ENCODE measurements at places on chromosomes 6 and 20.

- no peak for DNase-seq
Measured at GRCh38 chr6:111984081-111984480, 69.8 kb upstream of the CCN6 start.

GRCh38 chr6:26327450-26328264 is 37.3 kb upstream of the BTN3A2 start:
- DNase-seq: peak; percentile 73

- peak; percentile 95 for DNase-seq
Measured at GRCh38 chr6:88730611-88731011, 232.8 kb downstream of the RNGTT start.

DNA sequence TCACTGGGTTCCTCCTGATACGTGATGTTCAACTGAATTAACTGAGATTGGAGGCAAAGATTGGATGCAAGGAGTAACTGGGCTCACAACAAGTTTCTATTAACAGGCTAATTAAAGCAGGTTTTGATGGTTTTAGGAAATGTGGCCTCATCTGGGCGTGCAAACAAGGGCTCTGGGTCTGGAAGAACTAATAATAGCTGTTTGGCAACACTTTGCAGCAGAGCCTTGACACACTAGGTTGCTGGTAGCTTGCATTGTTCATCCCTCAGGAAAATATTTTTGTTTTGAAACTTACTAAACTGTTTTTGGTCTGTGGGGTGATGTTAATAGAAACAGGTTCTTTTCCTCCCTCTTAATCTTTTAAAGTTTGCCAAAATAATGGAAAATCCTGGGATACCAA is 117.2 kb upstream of the CD93 start:
- DNase-seq: no peak

- no peak for DNase-seq
Measured at GRCh38 chr6:90463359-90463758, 123.5 kb downstream of the MAP3K7 start.

- no peak for DNase-seq
Measured at GRCh38 chr6:143549221-143549948, 37.9 kb upstream of the FUCA2 start.

DNA sequence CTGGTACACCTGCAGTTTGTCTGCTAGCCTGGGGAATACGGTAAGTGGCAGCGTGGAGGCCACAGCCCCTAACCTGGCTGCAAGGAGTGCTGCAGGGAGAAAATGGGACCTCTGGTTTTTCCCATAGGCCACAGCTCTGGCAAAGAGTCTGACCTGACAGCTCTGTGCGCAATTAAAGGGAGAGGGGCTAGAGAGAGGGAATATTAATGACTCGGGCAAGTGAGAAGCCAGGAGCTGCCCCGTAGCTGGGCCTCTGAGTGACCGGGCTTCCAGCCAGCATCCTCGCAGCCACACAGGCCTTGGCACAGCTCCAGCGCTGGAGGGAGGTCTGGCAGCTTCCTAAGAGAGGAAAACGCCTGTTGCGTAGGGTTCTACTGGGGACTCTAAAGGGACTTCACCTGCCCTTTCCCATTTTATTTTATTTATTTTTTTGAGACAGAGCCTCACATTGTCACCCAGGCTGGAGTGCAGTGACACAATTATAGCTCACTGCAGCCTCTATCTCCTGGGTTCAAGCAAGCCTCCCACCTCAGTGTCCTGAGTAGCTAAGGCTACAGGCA is 18.2 kb upstream of the OCSTAMP start:
- peak; percentile 50 for DNase-seq

- no peak for DNase-seq
Measured at GRCh38 chr6:91328241-91328640, 741.4 kb upstream of the MAP3K7 start.

DNA sequence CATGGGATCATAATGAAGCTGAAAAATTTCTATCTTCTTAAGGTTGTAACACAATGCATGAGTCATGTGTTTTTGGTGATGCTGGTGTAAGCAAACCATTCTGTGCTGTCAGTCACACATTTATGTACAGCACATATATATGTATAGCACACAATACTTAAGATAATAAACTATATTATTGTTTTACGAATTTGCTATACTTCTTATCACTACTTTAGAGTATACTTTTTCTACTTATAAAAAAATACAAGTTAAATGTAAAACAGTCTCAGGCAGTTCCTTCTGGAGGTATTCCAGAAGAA is 920.1 kb upstream of the FLRT3 start:
- DNase-seq: no peak

DNA sequence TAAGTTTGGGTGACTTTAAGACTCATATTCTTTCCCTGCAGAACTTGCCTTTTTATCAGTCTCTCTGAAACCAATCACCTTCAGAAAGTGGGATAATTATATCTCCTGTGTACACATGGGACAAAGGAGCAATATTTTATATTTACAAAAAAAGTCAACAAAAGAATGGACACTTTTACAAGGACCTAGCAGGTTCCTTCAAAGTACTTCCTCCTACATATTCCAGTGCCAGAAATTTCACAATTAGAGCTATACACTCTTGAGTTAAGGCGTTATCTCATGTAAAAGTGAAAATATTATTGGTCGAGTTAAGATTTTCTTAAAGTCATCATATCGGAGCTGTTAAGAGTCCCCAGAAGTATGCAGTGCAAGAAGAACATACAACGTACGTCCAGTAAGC is 98.9 kb upstream of the MAFB start:
- DNase-seq: no peak

- DNase-seq: no peak
Measured at GRCh38 chr6:67952121-67952520, 683.0 kb upstream of the ADGRB3 start.

DNA sequence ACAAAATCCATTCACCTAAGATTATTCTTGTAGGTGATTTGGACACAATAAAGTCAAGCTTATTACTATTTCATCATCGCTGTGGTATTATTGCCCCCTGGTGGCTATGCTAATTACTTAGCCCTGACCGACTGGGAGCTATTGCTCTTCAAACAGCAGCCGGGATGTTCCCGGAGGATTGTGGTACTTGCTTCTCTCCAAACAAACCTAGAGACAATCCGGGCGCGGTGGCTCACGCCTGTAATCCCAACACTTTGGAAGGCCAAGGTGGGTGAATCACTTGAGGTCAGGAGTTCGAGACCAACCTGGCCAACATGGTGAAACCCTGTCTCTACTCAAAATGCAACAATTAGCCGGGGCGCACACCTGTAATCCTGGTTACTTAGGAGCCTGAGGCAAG is 15.4 kb upstream of the STMND1 start:
- DNase-seq: peak; percentile 47

DNA sequence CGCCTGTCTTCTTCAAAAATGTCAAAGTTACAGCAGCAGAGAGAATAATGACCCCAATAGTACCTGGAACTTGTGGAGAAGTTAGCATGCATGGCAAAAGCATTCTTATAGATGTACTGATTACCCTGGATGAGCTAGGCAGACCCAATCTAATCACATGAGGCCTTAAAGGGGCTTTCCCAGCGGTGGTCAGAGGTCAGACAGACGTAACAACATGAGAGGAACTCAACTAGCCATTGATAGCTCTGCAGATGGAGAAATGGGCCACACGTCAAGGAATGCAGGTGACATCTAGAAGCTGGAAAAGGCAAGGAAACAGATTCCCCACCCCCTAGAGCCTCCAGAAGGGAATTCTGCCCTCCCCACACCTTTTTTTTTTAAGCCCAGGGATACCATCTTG is 156.8 kb upstream of the ARID1B start:
- DNase-seq: no peak

DNA sequence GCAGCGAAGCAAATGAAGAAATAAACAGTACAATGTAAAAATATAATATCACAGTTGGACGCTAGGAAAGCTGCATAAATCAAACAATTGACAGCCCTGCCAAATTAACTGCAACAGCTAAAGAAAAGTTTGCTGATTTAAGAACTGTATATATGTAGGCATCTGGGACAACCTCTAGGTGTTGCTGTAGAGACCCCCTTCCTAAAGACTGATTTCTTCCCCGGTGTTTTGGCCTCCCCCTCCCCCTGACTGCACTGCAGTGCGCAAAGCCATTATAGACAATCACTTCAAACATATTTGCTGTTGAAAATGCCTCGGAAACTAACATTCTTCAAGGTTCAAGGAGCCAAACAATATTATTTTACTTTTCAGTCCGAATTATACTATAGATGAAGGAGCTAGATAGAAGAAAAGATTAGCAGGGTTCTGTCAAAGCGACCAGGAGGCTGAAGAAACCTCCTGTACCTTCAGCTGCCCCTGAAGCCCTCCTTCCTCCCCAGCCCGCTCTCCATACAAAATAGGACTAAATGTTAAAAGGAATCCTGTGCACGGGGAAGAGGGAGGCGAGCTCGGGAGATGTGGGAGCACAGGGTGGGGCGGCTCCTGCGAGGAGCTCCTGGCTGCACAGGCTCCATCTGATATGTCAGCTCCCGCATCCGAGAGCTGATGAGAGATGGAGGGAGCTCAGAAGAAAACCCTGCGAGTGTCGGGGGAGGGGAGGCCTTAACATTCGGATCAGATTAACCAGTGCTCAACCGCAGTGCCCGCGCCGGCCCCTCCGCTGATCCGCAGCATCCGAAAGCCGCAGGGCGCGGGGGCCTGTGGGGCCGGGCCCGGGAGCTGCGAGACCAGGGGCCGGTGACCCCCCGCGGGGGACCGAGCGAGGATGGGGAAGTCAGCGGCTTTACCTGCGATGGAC is 822 bp downstream of the ELOVL4 start:
- DNase-seq: peak; percentile 73

- peak; percentile 55 for DNase-seq
Measured at GRCh38 chr20:47353692-47354463, 2.6 kb downstream of the ZMYND8 start.

DNA sequence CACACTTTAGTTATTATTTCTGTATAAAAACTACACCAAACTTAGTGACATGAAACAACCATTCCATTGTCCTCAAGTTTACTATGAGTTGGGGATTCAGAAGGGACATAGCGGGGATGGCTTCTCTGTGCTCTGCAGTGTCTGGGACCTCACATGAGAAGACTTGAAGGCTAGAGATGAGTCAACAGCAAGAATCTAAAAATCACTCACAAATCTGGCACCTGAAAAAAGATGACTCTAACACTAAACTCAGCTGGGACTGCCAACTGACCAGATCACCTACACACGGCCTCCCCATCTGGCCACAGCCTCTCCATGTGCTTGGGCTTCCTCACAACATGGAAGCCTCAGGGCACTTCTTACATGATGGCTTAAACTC is 63.0 kb upstream of the EYA2 start:
- no peak for DNase-seq

DNA sequence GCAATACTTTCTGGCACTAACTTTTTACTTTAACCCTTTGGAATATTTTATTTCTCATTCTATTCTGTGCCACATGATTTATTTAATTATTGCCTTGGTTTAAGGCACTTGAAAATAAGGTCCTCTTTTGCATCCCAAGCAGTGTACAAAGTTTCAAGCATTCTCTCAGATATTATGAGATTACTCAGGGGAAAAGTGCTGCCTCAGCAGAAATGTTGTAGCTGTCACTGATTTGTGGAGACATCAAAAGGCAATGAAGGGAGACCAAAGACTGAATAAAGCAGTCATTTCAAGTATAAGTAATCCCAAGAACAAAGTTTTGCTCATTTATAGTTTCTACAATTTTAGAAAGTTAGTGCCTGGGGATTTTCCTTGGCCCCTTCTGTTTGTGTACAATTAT is 253.0 kb downstream of the RNF144B start:
- no peak for DNase-seq
